Stomach (tissue), 19 donors: ENCODE measurements at places on chromosomes 12 and 14.

- no peak overlapping the region for H3K4me3 ChIP-seq
- no peaks in the 10 kb centered on the region for H3K36me3 ChIP-seq
- DNase-seq, result no peak
- no peaks in the 10 kb centered on the region for H3K27me3 ChIP-seq
- H3K4me1 ChIP-seq, result no peaks in the 10 kb centered on the region
Observed at GRCh38 chr14:54591461-54591860, 24.5 kb downstream of the SAMD4A start.

DNA sequence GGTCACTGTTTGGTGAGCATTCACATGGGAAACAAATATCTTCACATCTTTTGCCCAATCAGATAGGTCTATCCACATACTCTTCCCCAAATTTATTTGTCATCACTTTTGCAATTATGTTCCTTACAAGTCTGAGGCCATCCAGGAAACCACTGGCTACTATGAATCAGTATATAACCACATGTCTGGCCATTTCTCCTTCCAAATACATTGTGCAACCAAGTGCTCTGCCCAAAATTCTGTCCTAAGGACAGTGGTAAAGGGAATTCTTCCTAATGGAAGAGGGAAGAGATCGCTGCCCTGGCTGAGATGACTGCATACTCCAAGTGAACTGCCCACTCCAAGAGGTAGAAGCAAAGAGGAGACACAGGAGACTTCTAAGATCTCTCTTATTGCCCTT, 148.9 kb upstream of the MAX start:
- peaks cover 41% of the 10 kb centered on the region for H3K4me1 ChIP-seq
- H3K4me3 ChIP-seq, result no peak overlapping the region
- DNase-seq, result no peak
- peak overlapping the region; percentile 41 for H3K27ac ChIP-seq
- H3K27me3 ChIP-seq, result no peaks in the 10 kb centered on the region

GRCh38 chr14:68373847-68374444, 418.9 kb downstream of the ZFP36L1 start:
- H3K36me3 ChIP-seq, result no peaks in the 10 kb centered on the region
- DNase-seq, result no peak
- H3K27ac ChIP-seq, result no peak overlapping the region
- H3K4me3 ChIP-seq, result no peak overlapping the region
- H3K4me1 ChIP-seq, result peaks cover 28% of the 10 kb centered on the region

- DNase-seq, result no peak
- H3K4me3 ChIP-seq, result no peak overlapping the region
- H3K4me1 ChIP-seq, result no peaks in the 10 kb centered on the region
- H3K27ac ChIP-seq, result no peak overlapping the region
Observed at GRCh38 chr14:37124614-37125013, 47.8 kb downstream of the SLC25A21 start.

DNA sequence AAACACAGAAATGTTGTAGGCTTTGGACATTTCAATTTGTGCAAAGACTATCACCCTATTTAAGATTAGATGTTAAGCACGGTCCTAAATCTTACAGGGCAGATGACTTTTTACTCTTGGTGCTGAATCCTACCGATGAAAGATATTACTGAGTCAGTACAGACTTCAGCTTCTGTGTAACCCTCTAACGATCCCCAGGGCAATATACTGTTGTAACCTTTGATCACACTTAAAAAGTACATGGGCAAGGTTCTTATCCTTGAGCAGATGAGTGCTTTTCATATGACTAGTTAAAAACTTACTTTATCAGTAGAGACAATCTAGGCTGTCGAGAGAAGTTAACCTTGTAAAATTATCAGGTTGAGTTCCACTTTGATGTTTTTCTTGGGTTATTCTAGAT, 22.5 kb downstream of the PDE3A start:
- no peak overlapping the region for H3K4me3 ChIP-seq
- H3K36me3 ChIP-seq, result no peaks in the 10 kb centered on the region
- H3K27ac ChIP-seq, result no peak overlapping the region
- no peak for DNase-seq
- H3K4me1 ChIP-seq, result peaks cover 11% of the 10 kb centered on the region

DNA sequence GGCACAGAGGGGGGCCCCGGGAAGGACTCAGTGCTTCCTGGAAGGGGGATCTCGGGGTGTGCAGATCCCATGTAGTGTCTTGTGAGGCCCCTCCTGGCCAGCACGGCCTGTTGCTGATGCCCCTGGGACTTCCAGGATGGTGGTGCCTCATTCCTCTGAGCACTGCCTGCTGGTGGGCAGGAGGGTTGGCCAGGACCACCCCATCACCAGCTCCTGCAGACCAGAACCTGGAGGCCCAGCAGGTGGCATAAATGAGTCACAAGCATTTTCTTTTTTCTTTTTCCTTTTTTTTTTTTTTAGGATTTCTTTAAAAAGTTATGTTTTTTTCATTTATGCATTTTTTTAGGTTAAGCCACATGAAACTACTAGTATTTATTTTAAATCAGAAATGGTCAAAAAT, 8.0 kb downstream of the MMP17 start:
- H3K36me3 ChIP-seq, result peaks cover 2% of the 10 kb centered on the region
- H3K27ac ChIP-seq, result no peak overlapping the region
- H3K4me3 ChIP-seq, result no peak overlapping the region

GRCh38 chr14:77324289-77324688, 3.5 kb downstream of the GSTZ1 start:
- H3K36me3 ChIP-seq, result no peaks in the 10 kb centered on the region
- no peak overlapping the region for H3K4me3 ChIP-seq
- H3K27ac ChIP-seq, result no peak overlapping the region
- no peak for DNase-seq
- no peaks in the 10 kb centered on the region for H3K27me3 ChIP-seq

GRCh38 chr12:132469423-132469822, 20.5 kb upstream of the FBRSL1 start:
- H3K4me1 ChIP-seq, result no peaks in the 10 kb centered on the region
- H3K27me3 ChIP-seq, result peaks cover 55% of the 10 kb centered on the region
- DNase-seq, result no peak
- H3K36me3 ChIP-seq, result no peaks in the 10 kb centered on the region
- no peak overlapping the region for H3K27ac ChIP-seq
- H3K4me3 ChIP-seq, result no peak overlapping the region

GRCh38 chr12:29578731-29579130, 81.2 kb upstream of the OVCH1 start:
- no peaks in the 10 kb centered on the region for H3K36me3 ChIP-seq
- no peak for DNase-seq
- H3K27ac ChIP-seq, result peak overlapping the region; percentile 14
- H3K4me3 ChIP-seq, result no peak overlapping the region
- peaks cover 9% of the 10 kb centered on the region for H3K4me1 ChIP-seq

DNA sequence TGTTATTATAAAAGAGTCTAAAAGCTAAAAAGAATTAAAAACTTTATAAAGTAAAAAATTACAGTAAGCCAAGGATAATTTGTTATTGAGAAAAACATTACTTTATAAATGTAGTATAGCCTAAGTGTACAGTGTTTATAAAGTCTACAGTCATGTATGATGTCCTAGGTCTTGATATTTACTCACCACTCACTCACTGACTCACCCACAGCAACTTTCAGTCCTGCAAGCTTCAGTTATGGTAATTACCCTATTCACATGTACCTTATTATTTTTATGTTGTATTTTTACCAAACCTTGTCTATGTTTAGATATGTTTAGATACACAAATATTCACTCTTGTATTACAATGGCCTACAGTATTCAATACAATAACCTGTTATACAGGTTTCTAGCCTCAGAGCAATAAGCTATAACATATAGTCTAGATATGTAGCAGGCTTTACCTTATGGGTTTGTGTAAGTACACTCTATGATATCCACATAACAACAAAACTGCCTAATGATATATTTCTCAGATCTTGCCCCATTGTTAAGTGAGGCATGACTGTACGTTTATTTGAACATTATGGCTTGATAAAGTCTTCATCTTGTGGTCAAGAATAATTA, 113.7 kb upstream of the KITLG start:
- H3K4me1 ChIP-seq, result no peaks in the 10 kb centered on the region
- DNase-seq, result peak; percentile 2
- H3K4me3 ChIP-seq, result no peak overlapping the region
- no peaks in the 10 kb centered on the region for H3K27me3 ChIP-seq
- no peaks in the 10 kb centered on the region for H3K36me3 ChIP-seq
